ENCODE measurements at places on chromosomes 11 and 22.

DNA sequence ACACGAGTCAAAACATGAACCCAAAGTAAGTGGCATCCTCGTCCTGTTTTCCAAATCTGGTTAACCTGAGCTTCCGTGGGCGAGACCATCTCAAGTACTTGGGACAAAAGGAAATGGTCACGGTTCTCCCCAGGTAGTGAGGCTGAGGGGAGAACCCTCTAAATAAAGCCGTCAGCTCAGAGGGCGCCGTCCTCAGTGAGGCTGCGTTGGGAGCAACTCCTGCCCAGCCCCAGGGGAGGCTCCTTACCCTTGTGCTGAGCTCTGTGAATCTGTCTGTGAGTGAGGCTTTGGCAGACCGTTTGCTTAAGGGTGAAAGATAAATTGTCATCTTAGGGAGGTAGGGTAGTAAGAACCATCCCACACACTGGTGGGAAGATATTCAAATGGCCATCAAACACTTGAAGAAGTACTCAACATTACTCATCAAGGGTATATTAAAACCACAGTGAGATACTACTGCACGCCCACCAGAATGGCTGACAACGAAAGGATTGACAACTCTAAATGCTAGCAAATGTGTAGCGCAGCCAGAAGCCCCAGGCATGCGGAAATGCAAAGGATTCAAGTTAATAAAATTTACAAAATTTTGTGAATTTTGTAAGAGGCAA lies 321.0 kb downstream of the TBC1D22A start:
- no peak for DNase-seq

- no peak for DNase-seq
Observed at GRCh38 chr11:12827369-12827768, 153.1 kb downstream of the TEAD1 start.

GRCh38 chr11:96036863-96037262 lies 113.0 kb upstream of the MTMR2 start:
- no peak for DNase-seq

DNA sequence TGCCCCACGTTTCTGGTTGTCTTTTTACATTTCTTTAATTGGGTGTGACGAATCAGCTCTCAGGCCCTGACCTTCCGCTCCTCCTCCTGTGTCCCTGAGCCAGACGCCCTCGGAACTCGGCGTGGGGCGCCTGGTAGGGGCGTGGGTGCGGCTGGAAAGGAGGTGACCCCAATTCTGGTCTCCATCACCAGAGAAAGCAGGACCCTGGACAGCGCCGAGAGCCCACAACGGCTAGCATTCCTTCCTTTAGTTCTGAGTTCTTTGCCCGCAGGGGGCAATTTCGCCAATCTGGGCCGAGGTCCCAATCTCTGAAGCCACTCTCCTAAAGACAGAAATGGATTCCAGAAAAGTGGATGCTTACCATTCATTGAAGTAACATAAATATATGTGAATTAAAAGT lies 11.7 kb upstream of the RBMXL2 start:
- DNase-seq, result peak; percentile 5

- peak; percentile 47 for DNase-seq
Observed at GRCh38 chr11:848380-848931, 5.8 kb downstream of the TSPAN4 start.

GRCh38 chr11:47340980-47341775 lies 11.3 kb downstream of the MYBPC3 start:
- no peak for DNase-seq

Measured in kidney (tissue), 22 donors.